ENCODE measurements at places on chromosomes 3 and 15.

DNA sequence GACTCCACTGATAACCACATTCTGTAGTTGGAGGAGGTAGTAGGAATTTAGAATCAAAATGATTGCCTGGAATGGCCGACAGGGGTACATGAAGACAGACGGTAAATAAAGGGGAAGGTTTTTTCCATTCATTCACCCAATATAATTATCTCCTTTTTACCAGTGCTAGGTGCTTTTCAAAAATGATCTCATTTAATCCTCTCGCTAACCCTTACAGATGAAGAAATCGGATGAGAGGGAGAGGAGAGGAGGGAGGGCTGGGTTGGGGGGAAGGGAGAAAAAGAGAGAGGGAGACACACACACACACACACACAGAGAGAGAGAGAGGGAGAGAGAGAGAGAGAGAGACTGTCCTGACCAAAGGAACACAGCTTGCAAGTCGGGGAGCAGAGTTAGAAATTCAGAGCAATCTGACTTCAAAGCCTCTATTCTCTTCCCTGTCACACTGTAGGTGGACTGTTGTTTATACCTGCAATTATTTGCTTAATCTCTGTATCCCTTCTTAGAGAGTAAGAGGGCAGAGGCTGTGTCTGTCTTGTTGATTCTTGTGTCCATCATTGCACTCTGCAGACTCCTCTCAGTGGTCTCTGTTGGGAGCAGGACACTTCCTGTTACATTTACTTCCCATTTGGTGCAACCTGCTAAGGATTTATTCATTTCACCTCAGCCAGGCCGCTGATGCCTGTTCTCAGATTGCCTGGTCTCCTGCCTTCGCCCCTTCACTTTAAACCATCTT is 18.7 kb upstream of the PAQR9 start:
- no peak for DNase-seq

GRCh38 chr3:69353503-69353902 is 32.4 kb downstream of the FRMD4B start:
- DNase-seq: no peak

- DNase-seq: no peak
Measured at GRCh38 chr15:25899870-25900269, 36.7 kb upstream of the ATP10A start.

GRCh38 chr3:9088441-9089353 is 125.4 kb upstream of the RAD18 start:
- DNase-seq: no peak

DNA sequence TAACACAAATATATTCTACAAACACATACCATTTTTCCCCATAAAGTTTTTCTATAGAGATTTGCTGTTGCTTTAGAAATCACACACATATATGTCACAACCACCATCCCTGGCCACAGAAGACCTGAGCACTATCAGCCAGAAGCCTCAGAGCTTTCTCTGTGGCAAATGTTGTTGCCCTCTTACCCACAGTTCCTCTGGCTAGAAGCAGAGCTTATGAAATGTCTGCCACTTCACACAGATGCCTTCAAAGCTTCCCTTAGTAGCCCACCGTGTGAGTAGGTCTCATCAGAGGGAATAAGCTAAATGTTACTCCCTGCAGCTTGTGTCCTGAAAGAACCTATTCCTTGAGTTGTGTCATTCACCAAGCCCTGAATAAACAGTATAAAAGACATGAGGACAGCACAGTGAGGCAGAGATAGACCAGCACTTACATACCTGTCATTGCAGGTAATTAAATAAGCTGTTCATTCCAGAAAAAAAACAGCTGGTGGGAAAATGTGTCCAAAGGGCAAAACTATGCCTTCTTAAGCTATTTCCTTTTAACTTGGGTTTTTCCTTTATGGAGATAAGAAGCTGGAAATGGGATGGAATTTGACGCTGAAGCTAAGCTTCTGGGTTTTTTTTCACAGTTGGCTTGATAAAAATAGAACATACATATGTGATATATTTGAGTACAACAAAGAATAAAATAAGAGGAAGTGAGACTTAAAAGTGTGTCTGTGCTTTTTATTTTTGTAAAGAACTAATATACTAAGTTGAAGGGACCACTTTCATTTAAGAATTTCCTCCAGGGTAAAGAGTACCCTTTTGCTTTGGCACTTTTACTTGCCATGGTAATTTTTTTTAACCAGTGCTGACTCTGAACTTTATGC is 391.4 kb downstream of the KCNH8 start:
- no peak for DNase-seq
